HAP-1 (cell line): ENCODE measurements at places on chromosomes 3 and 15.
A peak's percentile ranks its signal among the peaks of the same experiment; 100 is the strongest.

GRCh38 chr3:27714692-27715453 lies 7.2 kb downstream of the EOMES start:
- no peak for DNase-seq

- peak; percentile 60 for DNase-seq
These were observed 63.5 kb downstream of the OTOL1 start for GRCh38 chr3:161560008-161560637.

DNA sequence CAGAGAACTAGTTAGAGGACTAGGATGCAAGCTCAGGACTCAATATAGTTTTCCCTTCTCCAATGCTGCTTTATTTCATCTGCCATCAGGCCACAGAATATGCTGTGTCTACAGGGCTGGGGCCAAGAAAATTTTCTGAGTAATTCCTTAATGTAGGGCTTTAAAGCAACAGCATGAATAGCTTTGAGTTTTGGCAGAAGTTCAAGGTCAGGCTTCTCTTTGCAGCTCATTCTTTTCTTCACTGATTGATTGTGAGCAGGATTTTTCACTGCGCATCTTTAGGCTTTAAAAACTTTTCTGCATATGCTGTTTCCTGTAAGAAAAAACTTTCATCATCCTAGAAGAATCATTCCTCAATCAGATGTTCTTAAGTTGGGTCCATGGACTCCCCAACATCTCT lies 4.6 kb downstream of the TMEM108 start:
- no peak for DNase-seq

- no peak for DNase-seq
These were observed 79.4 kb downstream of the LPP start for GRCh38 chr3:188233320-188233719.

GRCh38 chr15:71261909-71262308 lies 146.6 kb downstream of the THSD4 start:
- DNase-seq: peak; percentile 28

- DNase-seq: no peak
These were observed 5.1 kb upstream of the HAPLN3 start for GRCh38 chr15:88900309-88900981.

DNA sequence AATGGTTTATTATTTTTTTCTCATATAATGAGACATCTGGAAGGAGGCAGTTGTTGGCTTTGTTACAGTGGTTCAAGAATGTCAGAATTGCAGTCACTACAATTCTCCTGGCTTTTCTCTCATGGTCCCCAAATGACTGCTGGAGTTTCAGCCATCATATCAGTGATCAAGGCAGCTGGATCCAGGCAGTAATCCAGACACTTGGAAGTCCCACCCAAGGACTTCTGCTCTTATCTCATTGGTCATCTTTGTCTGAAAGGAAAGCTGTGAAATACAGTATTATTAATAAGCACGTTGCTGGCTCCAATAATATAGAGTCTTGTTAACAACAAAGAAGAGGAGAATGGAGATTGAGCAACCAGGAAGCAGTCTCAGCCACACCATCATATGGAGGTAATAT lies 22.9 kb upstream of the MED12L start:
- no peak for DNase-seq

- DNase-seq: no peak
These were observed 69.1 kb downstream of the SEC22A start for GRCh38 chr3:123270818-123271217.

DNA sequence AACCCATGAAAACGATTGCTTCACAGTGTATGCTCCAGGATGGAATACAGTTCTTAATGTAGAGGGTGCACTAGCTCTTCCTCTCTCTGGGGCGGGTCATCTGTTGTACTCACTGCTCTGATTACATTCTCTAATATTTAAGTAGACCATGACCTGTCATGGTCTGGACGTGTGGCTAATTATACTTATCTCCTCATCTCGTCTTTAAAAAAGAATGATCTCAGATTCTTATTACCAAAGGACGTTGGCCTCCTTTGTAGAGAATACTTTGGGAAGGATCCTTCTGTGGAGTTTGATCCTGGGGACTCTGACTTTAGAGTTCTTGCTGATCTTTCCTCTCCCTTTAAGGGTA lies 48.4 kb upstream of the TRAK1 start:
- no peak for DNase-seq

- DNase-seq: no peak
These were observed 8.0 kb upstream of the MESP2 start for GRCh38 chr15:89768071-89768500.

GRCh38 chr3:17166369-17166768 lies 281.6 kb downstream of the PLCL2 start:
- no peak for DNase-seq

DNA sequence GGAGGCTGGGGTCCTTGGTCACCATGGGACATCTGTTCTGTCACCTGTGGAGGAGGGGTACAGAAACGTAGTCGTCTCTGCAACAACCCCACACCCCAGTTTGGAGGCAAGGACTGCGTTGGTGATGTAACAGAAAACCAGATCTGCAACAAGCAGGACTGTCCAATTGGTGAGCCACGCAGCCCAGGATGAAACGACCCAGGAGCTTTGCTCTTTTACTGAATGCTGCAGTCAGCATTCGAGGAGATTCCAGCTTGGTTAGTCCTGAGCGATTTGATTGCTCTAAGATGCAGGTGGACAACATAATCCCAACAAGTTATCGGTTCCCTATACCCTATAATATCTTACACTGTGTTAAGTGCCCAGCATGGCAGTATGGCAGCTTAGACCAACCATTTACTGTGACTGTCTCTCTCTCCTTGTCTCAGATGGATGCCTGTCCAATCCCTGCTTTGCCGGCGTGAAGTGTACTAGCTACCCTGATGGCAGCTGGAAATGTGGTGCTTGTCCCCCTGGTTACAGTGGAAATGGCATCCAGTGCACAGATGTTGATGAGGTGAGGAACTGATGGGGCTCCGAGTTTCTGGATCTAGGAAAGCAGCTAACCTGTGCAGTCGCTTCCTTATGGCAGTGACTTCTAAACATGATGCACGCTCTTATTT lies 7.8 kb downstream of the THBS1 start:
- no peak for DNase-seq

DNA sequence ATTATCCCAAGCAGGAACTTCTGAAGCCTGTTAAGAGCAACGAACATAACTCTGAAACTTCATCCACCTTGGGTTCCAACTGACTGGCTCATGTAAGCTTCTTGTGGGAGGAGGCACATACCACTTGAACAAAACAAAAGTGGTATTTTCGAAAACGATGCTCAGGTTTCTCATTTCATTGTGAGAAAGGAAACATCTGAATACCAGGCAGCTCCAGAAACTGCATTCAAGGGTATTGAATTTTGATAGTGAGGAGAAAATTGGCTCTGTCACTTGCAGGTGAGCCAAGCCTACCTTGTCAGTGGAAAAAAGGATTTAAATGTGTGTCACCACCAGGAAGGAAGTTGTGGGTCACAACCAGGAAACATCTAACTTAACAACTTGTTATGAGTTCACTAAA lies 218.1 kb upstream of the SATB1 start:
- no peak for DNase-seq

- no peak for DNase-seq
These were observed 78.3 kb upstream of the HES1 start for GRCh38 chr3:194057570-194058188.

DNA sequence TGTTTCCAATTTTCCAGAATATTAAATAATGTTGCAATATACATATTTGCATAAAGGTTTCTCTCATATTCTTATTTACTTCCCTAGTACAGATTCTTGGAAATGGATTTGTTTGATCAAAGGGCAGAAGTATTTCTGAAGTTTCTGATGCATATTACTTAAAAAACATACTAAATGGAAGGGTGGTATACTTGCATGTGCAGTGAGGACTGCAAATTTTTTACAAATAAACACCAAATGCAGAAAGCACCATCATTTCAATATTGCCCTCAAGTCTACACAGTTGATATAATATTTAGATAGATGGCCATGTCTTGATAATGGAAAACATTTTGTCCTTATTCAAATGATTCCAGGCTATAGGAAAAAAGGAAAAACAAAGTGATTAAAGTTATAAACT lies 12.3 kb downstream of the TM4SF18 start:
- DNase-seq: no peak

DNA sequence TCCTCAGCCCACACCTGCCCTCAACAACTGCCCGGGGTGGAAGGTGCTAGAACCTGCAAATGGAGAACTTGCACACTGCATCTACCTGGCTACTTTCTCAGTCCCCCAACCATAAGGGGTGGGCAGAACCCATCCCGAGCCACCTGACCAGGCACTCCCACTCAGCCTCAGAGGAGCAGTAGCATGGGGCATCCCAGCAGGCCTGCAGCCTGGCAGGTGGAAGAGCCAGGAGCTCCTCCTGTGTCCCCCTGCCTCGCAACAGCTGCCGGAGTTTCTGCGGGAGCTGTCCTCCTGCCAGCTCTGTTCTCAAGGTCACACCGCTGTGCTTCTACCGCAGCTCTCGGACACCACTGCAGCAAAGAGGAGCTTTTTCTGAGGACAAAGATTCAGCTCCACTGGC lies 27.5 kb downstream of the RAB6B start:
- DNase-seq: no peak

- DNase-seq: no peak
These were observed 118.4 kb upstream of the FHIT start for GRCh38 chr3:61369678-61370077.

GRCh38 chr15:63832620-63833019 lies 1.1 kb downstream of the HERC1 start:
- DNase-seq: no peak

GRCh38 chr3:151443583-151443982 lies 17.3 kb downstream of the IGSF10 start:
- no peak for DNase-seq

- DNase-seq: no peak
These were observed 15.5 kb upstream of the NCEH1 start for GRCh38 chr3:172726380-172726779.

DNA sequence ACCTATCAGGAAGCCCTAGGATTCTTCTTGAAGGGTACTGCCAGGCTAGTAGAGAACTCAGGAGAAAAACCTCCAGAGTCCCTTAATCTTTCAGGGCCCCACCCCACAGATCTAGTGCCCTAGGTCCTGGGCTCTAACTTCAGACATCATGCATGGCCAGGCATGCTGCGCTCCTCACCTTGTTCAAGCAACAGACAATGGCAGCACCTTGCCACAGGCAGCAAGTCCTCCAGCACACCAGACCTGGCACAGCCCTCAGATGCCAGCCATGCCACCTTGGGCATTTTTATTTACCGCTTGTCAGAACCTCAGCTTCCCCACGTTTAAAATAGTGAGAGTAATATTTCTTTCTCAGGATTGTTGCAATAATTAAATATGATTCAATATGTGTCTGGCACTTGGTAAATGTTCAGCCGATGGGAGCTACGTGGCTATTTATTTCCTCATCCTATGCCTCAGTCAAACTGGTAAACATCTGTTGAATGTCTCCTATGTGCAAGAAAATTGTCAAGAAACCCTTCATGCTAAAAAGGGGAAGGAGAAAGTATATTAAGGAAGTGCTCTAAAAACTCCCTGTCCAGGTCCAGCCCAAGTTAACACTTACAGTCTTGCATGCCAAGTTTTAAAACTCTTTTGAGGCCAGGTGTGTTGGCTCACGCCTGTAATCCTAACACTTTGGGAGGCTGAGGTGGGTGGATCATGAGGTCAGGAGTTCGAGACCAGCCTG lies 14.5 kb upstream of the CCR1 start:
- DNase-seq: no peak

DNA sequence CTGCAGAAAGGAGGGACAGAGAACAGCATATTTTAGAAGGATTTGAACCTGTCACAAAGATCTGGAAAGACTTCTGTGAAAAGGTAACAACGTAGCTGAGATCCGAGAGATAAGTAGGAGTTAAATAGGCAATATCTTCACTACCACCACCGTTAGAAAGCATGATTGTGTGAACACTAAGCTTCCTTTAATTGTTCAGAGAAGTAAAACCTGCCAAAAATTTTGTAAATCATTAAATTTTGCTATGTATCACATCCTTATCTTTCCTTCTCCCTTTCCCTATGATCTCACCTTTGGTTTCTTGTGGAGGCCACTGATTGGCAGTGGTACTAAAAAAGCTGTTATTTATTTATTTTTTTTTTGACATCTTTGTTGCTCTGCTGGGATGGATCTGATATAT lies 346.9 kb downstream of the NLGN1 start:
- no peak for DNase-seq

- no peak for DNase-seq
These were observed 49.4 kb downstream of the DPH6 start for GRCh38 chr15:35496585-35496984.

DNA sequence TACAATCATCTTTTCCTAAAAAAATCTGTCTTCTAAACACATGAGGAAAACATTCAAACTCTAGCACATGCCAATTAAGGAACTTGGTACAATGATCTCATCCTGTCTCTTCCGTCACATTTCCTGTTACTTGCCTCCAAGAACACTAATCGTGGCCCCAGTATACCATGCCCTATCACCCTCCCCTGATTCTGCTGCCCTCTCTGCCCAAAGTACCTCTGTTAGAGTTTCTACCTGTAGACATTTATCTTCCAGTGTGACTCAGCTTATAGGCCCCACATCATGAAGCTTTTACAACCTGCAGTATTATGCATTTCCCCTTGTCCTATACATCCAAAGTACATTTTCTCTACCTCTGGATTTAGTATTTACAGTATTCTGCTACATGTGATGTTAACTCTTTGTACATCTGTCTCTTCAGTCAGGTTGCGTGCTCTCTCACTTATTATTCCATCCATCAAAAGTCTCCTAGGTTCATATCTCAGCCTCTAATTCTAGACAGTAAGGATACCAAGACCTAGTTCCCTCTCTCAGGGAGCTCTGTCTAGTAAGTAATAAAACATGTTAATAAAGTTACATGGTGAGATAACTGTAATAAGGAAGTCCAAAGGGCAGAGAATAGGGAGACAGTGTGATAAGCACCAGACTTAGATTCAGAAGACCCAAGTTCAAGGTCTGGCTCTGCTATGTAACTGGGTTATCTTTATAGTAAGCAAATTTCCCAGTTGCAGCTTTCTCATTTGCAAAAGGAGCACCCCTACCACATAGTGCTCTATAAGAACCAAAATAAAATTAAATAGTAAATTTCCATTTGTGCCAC lies 8.9 kb upstream of the SEMA6D start:
- no peak for DNase-seq

- peak; percentile 80 for DNase-seq
These were observed 848 bp upstream of the CADPS start for GRCh38 chr3:62876064-62876463.

- DNase-seq: no peak
These were observed 8.8 kb downstream of the CAPN3 start for GRCh38 chr15:42368096-42368495.

GRCh38 chr15:80157215-80157614 lies 4.4 kb downstream of the FAH start:
- DNase-seq: no peak

- no peak for DNase-seq
These were observed 758.3 kb downstream of the GBE1 start for GRCh38 chr3:81003008-81003645.

DNA sequence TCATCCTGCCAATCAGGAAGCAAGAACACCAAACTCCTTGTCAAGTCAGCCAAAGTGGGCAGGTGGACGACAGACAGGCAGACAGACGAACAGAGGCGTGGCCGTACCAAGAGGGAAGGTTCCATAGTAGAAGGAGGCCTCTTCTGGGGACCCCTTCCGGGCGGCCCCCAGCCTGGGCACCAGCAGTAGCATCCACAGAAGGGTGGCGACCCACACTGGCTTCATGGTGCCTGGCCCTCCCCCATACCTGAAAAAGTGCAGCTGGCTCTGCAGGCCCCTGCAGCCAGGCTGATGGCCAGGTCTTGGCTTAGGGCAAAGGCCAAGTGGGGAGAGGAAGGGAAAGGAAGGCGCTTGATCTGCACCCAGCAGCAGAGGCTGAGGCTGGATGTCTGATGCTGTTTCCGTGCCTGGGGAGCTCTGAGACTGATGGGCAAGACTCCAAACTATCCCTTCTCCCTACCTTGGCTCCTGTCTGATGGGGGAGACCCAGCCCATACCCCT lies 607 bp downstream of the LCTL start:
- DNase-seq: no peak

- DNase-seq: no peak
These were observed 30.1 kb downstream of the SH3GL3 start for GRCh38 chr15:83477172-83477807.
